Gastroesophageal sphincter (tissue), 4 donors: ENCODE measurements at places on chromosomes 16 and 17.
A peak's percentile ranks its signal among the peaks of the same experiment; 100 is the strongest.

DNA sequence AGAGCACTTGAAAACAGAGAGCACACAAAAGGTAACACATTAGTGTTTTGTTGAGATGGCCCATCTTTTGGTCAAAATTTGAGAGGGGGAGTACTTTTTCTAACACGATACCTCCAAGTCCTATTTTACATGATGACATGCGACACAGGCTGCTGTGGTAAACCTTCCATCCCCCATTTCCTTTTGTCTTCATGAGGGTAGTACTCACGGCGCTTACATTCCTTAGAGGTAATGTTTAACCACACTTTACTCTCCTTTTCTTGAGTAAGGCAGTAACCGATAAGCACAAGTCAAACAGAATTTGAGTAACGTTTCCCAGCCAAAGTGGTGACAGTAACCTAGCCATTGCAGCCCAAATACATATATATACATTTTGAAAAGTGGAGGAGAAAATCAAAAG lies 35.8 kb upstream of the PITPNM3 start:
- ATAC-seq = no peak

DNA sequence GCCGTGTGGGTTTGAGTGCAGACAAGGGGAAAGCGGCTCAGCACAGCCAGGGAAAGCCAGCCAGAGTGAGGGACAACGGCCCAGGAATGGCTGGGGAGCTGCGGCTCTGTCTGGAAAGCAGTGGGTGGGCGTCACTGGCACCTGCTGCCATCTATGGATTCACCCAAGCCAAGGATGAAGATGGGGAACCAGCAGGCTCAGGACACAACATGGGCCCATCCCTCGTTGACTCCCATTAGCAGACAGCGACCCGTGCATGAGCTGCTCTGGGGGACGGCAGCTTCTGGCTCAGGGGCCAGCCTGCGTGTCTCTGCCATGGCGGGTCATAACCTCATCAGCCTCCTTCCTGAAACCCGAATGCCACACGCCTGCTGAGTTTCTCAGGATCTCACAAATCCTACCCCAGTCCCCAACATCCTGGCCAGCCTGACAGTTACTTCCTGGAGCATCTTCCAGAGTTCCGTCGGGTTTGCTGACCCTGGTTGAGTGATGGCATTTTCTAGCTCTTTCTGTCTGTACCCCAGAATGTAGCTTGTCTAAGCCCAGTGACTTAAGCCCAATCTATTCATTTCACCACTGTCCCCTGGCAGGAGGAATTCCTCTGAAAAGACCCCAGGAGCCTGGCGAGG lies 50.7 kb downstream of the SLC7A5 start:
- no peak for ATAC-seq

- ATAC-seq = no peak
These were observed 68.1 kb downstream of the NDEL1 start for GRCh38 chr17:8503807-8504206.

GRCh38 chr17:83012200-83012785 lies 67.1 kb upstream of the METRNL start:
- ATAC-seq = no peak

DNA sequence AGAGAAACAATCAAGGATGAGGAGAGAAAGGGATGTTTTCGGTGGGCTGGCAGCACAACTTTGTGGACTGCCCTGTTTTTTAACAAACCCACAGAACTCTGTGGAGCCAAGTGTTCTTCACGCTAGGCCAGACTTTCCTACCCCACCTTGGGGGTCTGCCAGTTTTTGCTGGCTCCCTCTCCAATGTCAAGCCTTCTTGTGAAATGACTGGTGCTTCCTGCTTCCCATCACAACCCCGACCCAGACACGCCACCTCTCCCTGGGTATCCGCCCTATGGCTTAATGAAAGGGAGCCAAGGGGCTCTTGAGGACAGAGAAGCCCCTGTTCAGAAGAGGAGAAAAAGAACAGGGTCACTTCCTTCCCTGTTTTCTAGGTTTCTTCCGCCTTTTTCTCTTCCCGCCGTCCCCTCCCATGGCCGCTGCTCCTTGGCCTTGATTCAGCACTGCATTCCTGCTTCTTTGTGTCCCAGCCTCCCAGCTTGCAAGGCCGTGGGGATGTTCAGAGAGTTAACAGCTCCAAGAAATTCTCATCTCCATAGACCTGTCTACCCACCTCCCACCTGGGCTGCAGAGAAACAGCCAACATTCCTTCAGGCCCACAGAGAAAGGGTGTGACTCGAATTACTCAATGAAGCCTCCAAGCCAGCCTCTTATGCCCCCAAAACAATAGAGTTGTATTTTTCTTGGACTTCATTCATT lies 16.5 kb upstream of the SOX9 start:
- ATAC-seq = no peak

DNA sequence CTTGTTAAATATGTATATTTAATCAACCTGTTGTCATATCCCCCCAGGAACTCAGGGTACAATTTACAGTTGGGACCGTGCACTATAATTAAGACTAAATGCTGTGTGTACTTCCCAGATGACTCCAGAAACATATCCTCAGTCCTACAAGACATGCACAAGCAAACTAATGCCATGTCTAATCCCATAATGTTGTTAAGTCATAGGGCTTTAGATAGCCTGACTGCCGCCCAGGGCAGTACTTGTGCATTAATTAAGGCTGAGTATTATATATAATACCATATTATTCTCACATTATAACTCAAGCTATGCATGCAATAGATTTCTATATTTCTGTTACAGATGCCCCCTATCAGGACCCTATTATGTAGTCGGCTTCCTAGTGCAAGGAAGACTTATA lies 20.1 kb upstream of the CPHXL start:
- ATAC-seq = no peak

GRCh38 chr17:4913994-4914393 lies 11.1 kb upstream of the CHRNE start:
- ATAC-seq = no peak

GRCh38 chr16:21001262-21001661 lies 100.7 kb downstream of the LYRM1 start:
- no peak for ATAC-seq

- no peak for ATAC-seq
These were observed 496 bp downstream of the TOX3 start for GRCh38 chr16:52546291-52547003.

DNA sequence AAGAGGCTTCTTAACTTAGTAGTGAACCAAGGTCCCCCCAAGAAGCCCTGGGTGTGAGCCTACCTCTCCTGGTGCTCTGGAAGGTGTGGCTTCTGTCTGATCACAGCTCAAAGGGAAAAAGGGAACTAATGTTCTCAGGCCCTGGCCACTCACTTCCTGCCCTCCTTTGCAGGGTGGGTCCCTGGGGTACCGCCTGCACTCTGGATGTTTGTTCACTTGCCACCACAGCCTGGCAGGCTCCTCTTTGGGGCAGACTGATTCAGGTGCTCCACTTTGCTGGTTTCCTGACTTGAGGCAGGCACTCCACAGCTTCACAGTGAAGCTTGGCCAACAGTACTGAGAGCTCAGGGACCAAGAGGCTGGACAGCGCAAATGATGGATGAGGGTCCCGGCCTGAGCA lies 5.9 kb upstream of the MYO15A start:
- ATAC-seq = peak; percentile 23

- ATAC-seq = no peak
These were observed 104.0 kb downstream of the TANC2 start for GRCh38 chr17:63070031-63070430.

- no peak for ATAC-seq
These were observed 523.0 kb upstream of the CA10 start for GRCh38 chr17:52681480-52681879.

DNA sequence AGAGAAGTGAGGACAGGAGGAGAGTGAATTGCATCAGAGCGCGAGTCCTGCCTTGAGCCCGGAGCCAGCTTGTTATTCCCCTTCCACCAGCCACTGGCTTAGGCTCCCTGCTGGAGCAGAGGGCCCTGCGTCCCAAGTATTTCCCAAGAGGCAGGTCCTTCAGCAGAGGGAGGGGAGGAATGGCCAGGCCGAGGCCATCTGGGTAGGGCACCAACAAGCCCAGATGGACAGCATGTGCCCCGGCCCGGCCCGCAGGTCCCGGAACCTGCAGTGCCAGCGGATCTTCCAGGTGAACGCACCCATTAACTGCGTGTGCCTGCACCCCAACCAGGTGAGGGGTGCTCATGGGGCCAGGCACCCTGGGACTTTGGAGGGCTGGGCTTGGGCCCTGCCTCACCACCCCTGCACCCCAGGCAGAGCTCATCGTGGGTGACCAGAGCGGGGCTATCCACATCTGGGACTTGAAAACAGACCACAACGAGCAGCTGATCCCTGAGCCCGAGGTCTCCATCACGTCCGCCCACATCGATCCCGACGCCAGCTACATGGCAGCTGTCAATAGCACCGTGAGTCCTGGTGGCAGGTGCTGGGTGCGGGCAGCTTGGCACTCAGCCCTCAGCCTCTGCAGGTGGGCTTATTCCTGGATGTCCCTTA lies 1.7 kb downstream of the MLST8 start:
- ATAC-seq = no peak

DNA sequence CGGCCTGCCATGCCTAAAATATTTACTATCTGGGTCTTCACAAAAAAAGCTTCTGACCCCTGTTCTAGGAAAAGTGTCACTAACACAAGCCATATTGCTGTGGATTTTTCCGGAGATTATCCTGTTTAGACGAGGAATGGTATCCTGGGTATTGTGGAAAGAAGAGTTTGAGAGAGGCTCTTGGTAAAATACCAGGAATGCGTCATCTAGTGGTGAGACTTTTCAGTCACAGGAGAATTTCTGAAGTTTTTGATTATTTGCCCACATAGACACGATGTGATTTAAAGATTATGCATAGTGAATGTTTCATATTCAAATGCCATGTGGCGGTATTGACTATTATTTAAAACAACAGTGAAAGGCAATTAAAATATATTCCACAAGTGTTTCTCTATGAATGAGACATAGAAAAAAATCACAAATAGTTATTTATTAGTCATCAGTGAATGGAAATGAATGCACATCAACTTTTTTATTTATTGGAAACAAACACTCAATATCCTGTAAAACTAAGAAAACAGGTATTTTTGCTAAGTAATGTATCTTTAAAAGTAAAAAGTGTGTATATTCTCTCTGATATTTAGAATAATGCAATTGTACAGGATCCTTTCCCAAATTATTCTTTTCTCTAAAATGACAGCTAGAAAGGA lies 7.8 kb downstream of the KRT28 start:
- ATAC-seq = no peak

GRCh38 chr17:15274017-15274416 lies 8.9 kb upstream of the PMP22 start:
- ATAC-seq = no peak
